ENCODE measurements at places on chromosomes 13 and 19.

GRCh38 chr19:49363268-49364082 is at the start of gene DKKL1:
Gene DKKL1 (plus strand): TSS chr19:49363877. CDS start chr19:49363999, 122 bp downstream.
- peak; percentile 100 for DNase-seq

- DNase-seq, result no peak
Measured at GRCh38 chr13:49357694-49358093, 86.2 kb downstream of the CAB39L start.

GRCh38 chr19:13172346-13173138 is 22.3 kb downstream of the IER2 start:
- DNase-seq, result peak; percentile 87

DNA sequence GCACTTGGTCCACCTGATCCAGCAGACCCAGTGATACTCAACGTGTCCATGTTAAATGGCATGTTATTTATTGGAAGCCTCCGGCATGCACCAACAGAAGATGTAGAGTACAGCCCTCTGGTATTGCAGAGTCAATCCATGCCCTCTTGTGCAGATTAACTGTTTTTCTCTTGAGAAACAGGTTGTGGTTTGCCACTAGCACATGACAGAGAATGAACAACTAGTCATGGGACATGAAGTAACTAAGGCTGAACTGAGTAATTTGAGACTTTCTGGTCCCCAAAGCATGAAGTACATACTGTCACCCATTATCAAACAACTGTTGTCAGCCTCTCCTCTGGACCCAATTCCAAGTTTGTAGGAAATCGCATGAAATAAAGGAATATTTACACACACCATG is 3.2 kb downstream of the ZNF562 start:
- no peak for DNase-seq

DNA sequence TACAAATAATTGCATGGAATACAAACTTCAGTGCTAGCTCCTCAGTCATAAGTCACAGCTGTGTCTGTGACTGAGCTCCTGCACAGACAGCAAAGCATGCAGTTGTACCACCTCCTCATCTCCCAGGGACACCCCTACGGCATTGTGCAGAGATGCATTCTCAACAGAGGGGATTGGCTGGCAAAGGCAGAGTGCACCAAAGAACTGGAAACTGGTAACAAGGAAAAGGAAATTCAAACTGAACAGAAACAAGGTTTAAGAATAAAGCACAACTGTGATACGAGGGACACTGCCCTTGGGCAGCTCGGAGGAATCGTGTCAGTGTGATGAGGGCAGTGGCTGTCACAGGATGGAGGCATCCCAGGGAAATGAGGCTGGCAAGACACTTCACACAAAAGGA is 126.1 kb upstream of the SOX1 start:
- DNase-seq, result no peak

DNA sequence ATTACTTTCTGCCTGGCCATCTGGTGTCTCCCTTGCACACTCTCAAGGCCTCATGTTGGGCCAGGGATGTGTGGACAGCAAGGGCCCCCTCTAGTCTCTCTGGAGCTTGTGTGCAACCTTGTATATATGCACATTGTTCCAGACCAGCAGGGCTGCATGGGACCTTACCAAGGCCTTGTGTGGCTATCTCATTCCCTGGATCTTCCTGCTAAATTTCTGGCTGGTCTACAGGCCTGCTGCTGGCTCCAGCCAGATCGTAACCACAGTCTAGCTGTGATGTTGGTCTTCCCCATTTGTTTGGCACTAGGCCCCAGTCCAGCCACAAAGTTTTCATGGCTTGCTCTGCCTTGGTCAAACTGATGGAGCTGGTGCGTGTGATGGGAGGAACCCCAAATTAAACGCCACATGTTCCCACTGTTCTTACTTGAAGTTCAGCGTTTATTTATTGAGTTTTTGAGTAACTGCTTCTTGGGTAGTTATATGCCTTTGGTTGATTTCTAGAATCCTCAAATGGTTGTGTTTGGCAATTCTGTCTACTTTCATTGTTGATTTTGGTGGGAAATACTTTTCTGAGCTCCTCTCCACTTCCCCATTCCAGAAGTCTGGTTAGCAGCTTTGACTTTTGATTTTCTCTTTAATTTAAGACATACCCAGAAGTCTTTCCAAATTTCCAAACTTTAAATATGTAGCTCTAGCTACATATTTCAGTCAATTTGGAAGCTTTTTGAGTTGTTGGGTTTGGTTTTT is 56.4 kb downstream of the SIPA1L3 start:
- no peak for DNase-seq

DNA sequence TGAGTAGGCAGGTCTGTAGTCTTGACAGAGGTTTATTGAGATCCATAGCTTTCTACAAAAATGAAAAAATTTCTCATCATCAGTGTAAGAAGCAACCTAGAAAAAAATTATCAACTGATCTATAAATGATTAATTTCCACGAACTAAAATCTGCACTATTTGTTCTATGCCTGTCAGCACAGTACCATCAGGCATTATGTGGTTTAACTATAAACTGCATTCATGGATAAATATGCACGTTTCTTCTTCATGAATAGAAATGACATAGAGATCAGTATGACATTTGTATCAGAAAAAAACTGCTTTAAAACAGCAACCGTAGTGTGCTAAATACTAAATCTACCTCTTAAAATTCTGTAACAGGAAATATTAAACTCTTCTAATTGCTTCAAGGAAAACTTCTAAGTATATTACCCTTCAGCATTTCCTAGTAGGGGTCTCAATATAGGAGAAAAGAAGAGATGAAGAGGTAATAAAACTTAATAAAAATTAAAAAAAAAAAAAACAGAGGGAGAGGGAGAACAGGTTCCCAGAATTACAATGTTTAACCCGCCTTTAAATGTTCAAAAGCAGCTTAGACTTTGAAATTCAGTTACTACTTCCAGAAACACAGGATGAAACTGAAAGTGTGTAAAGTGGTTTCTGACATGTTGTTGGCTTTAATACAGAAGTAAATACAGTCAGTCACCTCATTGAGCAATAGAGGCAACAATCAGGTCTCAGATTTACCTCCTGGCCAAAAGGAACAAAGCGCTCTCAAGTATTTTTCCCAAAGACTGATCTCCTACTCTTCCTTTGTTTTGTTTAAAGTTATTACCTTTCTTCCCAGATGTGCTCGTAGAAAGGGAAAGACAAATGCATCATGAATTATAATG is 144.4 kb downstream of the DIAPH3 start:
- DNase-seq, result no peak

DNA sequence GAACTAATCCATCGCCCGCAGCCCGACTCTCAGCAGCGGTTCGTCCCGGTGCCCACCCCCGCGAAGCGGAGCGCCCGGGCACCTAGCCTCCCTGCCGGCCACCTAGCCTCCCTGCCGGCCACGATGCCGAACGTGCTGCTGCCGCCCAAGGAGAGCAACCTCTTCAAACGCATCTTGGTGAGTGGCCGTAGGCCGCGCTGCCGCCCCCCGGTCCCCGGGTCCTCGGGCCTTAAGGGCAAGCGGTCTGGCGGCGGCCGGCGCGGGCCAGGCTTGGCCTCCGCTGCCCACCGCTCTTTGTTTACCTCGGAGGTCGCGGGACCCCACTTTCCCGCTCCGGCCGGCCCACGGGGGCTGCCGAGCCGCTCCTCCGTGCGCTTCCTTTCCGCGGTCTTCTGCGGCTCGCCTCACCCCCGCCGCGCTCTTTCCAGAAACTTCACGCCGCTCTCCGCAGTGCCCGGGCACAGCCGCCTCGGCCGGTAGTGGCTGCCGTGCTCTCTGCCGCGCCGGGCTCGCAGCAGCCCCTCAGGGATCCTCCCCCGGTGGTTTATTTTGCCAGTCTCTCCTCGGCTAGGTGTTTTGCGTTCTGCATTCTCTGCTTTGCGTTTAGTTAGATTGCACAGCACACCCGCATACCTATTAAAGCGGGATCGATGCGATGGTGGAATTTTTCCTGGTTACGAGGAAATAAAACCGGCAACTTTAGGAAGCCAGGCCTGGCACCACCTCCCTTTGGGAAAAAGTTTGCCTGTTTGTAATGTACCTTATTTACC is 524 bp downstream of the NAA16 start:
- DNase-seq, result peak; percentile 46

- DNase-seq, result no peak
Measured at GRCh38 chr13:36190771-36191170, 23.6 kb downstream of the SOHLH2 start.

DNA sequence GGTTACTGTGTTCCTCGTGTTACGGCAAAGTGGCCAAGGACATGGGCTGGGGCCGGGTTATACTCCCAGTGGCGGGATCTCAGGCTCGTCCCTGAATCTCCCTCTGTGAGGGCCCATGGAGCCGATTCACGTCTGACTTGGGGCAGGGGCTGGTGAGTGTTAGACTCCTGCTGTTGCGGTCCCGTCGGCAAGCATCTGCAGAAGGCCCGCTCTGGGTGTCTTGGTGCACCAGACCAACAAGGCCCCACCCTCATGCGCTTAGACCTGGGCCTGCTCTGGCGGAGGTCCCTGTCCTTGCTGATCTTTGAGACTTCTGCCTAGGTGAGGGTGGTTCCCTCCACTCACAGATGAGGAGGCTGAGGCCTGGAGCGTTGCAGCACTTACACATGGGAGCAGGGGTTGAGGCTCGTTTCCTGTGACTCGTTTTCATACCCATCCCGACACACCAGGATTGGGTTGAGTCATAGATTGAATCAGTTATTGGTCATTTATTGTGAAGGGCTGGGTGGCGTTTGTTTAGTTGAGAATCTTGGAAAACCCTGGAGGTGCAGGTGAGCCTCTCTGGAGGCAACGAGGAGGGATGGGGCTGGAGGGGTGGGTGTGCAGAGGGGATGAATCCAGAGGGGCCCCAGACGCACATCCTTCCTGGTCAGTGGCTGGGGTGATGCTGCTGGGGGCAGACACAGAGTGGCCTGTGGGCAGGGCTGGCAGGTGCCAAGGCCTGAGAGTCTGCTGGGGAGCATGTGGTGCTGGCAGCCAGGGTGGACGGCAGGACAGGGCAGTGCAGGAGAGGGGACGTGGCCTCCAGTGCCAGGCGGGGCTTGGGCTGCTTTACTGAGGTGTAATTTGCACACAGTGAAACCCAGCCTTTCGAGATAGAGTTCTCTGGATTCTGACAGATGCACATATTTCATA is 4.6 kb downstream of the EPN1 start:
- no peak for DNase-seq

GRCh38 chr13:27765650-27766049 is 26.6 kb upstream of the GSX1 start:
- no peak for DNase-seq

- peak; percentile 90 for DNase-seq
Measured at GRCh38 chr19:52735734-52736133, 890 bp upstream of the ZNF611 start.

- no peak for DNase-seq
Measured at GRCh38 chr13:25177636-25178035, 5.5 kb upstream of the AMER2 start.

GRCh38 chr13:97639236-97639635 is 205.3 kb downstream of the RAP2A start:
- no peak for DNase-seq

- DNase-seq, result no peak
Measured at GRCh38 chr19:9940778-9941177, 4.5 kb upstream of the OLFM2 start.

- no peak for DNase-seq
Measured at GRCh38 chr19:13176345-13176744, 26.1 kb downstream of the IER2 start.

DNA sequence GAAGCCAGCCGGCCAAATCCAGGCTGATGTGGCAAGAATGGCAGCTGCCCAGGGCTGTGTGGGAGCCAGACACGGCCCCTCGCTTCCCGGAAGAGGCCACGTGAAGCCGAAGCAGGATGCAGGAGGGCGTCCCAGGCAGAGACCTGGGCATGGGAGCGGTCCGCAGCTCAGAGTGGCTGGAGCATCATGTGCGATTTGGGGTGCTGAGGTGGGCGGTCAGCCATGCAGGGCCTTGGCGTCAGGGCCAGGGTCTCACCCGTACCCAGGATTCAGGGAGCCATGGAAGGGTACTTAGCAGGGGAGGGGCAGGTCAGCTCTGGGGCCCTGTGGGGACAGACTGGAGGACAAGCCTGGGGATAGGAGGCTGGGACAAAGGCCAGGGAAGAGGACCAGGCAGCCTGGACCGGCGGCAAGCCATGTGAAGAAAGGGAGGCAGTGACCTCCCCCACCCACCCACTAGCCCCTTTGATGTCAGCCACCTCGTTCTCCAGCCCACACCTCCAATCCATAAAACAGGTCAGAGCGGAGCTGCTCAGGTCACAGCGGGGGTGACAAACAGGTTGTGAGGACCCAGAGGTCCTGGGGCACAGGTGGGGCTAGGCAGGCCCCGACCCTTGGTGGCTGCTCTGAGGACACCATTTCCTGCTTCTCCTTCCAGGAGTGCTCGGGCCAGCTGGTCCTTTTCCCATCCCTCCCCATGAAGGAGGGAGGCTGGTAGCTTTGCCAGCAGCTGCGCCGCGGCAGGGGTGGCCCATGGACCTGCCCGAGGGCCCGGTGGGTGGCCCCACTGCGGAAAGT is 2.3 kb downstream of the KASH5 start:
- DNase-seq, result no peak

DNA sequence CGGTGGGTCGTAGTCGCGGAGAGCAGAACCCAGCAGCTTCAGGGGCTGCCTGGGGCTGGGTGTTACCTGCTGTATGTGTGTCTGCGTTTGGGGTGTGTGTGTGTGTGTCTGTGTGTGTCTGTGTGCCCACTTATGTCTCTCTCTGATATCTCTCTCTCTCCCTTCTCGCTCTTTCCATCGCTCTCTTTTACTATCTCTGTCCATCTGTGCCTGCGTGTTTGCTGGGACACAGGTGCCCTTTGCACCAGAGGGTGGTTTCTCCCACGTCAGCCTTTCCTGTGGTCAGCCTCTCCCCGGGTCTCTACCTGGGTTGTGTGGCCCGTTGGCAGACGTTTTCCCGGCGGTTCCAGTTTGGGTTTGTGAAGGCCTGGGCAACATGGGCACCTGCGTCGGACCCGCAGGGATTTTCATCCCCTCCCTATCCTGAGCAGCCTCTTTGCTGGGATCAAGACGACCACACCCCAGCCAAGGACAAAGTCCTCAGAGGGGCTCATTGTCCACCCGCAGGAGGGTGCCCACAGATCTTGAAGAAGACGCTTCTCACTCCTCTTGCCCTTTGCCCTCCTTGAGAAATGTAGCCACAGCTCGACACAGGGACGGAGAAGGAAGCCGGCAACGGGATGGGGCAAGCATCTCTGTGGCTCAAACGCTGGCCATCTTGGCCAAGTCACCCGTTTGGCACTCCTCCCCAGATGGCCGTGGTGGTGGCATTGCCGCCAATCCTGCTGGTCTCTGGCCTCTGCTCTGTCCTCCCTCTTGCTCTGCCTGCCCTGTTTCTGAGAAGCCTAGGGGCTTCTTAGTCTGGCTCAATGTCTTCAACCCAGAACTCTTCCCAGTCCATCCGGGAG is 43.3 kb downstream of the ZNF146 start:
- DNase-seq, result no peak

GRCh38 chr13:28476919-28477708 is 17.8 kb downstream of the FLT1 start:
- DNase-seq, result no peak

Data from left cardiac atrium (tissue), 4 donors.